ENCODE measurements at places on chromosomes 11 and 22. TPM values are rescaled to one million over a fixed set of nuclear protein-coding genes. Genes with fewer than 3 reads are reported as not detected.

The MTCH2 gene
- 179 TPM for total RNA-seq

- no peak for DNase-seq
Observed at GRCh38 chr11:113288286-113288863, 26.0 kb upstream of the TTC12 start.

GRCh38 chr11:2473361-2474058 is 28.7 kb downstream of the KCNQ1 start:
- no peak for DNase-seq

The FXYD2 gene
- 9.3 TPM for total RNA-seq

The VWCE gene
- total RNA-seq, result 14.3 TPM

DNA sequence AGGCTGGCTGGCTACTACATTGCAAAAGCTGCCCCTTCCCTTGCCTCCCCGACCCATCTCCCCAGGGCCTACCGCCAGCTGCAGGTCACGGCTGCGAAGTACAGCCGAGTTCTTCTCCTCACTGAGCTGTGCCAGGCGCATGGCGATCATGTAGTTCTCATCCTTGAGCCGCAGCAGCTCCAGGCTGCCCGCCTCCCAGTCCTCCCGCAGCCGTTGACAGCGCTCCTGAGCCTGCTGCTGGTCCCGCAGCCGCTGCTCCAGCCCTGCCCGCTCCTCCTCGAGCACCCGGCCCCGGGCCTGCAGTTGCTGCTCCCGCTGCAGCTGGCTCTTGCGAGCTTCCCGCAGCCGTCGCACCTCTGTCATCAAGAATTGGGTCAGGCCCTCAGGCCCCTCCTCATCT is 3.3 kb downstream of the CARD10 start:
- DNase-seq, result no peak

DNA sequence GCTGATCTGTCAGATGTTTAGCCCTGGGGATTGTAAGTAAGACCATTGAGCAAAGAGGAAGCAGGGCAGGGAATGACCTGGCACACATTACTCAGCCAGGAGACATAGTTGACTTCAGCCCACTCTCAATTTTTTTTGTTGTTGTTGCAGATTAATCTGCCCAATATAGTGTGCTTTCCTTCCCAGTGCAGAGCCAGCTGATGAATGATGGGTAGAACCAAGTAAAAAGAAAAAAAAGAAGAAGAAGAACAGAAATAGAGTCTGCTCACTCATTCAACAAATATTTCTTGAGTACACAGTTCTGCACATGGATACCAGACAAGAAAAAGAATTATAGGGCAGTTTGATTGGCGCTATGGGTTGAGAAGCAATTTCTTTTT is 292.7 kb downstream of the ETS1 start:
- no peak for DNase-seq

The CTTN gene
- total RNA-seq, result 70.1 TPM

- DNase-seq, result no peak
Observed at GRCh38 chr11:102773386-102773785, 7.0 kb downstream of the MMP10 start.

- no peak for DNase-seq
Observed at GRCh38 chr22:21819183-21819770, 48.2 kb downstream of the MAPK1 start.
